Right hindlimb (tissue), 1 donor: ENCODE measurements at places on chromosomes 2 and 18.

- DNase-seq: no peak
These were observed 8.1 kb downstream of the ASIC4 start for GRCh38 chr2:219522111-219523030.

- no peak for DNase-seq
These were observed 35.9 kb downstream of the CAMKMT start for GRCh38 chr2:44397447-44398175.

GRCh38 chr2:161133366-161133765 lies 26.9 kb upstream of the TANK start:
- DNase-seq: no peak

DNA sequence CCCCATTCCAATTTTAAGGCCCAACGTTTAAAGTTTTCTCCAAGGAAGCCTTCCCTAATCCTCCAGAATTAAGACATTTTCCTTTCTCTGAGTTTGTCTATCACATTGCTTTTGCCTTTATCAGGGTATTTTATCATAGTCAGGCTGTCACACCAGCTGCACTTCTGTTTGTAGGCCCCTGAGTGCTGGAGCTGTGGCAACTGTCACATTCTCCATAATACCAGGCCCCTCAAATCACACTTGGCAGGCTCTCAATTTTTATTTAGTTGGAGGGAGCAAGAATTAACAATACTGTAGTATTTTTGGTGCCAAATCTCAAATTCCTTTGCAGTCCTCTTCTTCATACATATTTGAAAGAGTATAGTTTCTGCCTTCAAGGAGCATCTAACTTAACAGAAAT lies 122.2 kb downstream of the FSHR start:
- DNase-seq: no peak

DNA sequence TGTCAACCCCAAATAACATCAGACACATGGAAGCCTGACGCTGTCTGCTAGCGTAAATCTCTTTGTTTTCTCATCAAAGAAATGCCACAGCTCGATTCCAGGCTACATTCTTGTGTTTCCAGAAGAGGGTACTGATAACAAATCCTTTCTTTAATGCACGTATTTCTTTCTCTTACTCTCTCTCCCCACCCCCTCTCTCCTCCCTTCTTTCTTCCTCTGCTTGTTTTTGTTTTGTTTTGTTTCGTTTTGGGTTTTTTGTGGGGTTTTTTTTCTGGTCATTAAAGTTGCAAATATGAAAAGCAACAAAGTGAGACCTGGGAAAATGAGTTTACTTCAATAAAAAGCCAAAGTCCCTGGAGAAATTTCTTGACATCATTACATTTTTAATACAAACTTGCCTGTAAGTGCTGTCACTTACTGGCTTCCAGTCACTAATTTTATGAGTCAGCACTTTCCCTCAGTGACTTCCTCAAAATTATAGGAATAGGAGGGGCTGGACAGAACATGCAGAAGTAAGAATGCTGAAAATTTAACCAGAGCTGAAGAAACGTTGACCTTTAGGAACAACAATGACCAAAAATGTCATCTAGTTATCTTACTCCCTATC lies 106.7 kb upstream of the NABP1 start:
- DNase-seq: no peak

- no peak for DNase-seq
These were observed 84.9 kb downstream of the BCL11A start for GRCh38 chr2:60468382-60469085.
